ENCODE measurements at places on chromosomes 4 and X.

DNA sequence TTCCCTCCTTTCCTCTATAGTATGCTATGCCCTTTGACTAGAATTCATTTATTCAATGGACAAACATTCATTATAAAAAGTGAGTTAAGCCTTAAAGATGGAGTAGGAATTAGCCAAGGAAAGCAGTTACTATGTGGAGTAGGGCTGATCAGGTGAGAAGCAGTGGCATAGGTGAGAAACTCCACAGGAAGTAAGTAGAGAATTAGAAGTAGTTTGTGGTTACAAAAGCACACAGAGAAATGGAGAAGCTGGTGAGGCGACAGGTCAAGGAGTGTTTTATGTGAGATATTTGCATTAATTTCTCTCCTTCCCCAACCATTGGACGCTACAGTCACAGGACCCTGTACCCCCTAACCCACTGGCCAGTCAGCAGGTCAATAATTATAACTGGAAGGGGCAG lies 30.6 kb downstream of the SETD7 start:
- no peak for DNase-seq

DNA sequence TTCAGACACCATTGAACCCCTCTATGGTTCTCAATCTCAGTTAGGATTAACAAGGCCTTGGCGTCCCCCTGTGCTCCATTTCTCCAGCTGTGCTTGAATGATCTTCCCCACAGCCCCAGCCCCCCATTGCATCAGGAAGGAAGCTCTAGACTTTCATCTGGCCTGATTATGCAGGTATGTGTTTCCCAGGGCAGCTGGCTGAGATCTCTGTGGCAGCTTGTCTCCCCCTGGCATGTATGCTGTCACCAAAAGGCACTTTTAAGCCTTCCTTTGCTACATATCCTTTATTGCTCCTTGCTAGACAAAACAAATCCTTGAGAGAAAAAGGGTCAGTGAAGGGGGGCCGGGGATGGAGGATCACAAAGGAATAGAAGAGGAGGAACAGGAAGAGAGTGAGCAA lies 1056.0 kb upstream of the SLIT2 start:
- no peak for DNase-seq

DNA sequence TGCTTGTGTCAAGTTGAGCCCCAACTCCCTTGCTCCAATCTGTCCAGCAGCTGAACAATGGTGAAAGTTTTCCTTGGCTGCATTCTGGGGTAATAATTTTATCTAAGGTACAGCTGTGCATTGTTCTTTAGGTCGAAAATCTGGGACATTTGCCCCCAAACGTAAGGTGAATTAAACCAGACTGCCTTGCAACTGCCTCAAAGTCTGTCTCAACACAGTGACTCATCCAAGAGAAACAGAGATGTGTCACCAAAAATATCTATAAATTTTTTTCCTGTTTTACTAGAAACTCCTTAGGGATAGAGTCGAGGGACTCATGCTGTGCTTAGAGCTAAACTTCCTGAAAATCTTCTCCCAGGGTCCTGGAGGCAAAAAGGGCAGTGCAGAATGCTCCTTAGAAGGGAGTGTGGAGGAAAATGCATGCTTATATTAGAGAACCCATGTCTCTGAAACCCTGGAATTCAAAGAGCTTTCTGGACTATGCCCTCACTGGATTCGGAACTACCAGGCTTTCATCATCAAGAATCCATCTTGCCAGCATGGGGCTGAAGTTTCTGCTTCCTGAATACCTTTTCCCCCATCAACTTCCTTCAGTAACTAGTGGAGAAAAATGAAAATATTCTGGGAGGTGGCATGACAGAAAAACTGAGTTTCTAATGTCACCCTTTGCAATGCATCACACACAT lies 115.7 kb downstream of the PALLD start:
- no peak for DNase-seq

GRCh38 chr4:40040908-40041307 lies 15.7 kb upstream of the N4BP2 start:
- no peak for DNase-seq

DNA sequence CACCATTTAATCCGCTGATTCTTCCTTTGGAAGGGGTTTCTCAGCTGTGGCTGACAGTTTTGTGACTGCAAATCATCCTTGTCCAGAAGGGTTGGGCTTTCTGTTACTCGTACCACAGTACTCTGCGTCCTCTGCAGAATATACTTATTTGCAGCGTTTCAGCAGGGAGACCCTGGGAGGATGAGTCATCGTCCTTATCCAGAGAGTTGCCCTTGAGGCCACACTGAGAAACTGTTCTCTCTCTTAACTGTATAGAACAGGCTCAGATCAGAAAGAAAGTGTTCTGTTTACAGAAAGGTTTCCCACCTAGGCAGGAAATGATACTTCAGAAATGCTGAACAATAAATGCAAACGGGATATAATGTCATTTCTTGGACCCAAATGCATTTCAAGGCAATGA lies 47.8 kb upstream of the DDX53 start:
- no peak for DNase-seq

- no peak for DNase-seq
Observed at GRCh38 chrX:116009346-116009745, 161.2 kb upstream of the AGTR2 start.

DNA sequence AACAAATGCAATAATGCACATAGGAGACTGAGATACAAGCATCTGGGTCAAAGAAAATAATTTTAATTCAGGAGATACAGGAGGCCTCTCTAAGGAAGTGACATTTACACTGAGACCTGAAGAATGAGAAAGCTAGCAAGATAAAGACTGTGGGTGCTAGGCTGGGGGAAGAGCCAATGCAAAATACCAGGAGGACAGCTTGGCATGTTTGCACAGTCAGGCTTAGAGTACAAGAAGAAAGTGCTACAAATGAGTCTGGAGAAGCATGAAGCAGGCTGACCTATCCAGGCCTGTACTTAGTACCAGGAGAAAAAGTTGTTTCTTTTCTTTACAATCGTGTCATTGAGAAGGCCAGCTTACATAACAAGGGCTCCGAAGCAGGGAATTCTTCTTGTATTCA lies 56.9 kb downstream of the GABRB1 start:
- DNase-seq: no peak

DNA sequence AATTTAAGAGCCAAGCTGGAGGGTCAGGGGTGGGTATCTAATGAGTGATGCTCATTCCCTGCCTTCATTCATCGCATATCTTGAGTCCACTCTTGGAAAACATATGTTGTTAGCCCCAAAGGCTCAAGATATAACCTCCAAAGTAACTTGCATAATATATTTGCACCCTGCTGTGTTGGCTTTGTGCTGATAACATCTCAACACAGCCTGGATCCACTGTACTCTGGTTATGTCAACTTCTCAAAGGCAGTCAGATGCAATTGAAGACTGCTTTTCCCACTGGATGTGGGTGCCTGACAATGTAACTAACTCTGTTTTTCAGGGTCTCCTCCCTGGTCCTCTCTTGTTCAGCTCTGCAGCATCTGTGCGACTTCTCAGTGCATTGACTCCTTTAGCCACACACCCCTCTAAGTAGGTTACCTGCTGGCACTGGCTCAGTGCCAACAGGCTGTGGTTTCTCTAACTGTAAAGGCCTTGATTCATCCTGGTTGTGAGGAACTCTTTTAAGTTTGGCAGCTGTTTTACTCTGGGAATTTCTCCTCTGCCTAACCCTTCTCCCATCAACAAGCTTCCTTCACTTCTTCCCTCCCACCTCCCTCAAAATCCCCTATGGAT lies 28.1 kb downstream of the SLC16A2 start:
- no peak for DNase-seq

- DNase-seq: no peak
Observed at GRCh38 chr4:1061760-1062159, 50.3 kb downstream of the FGFRL1 start.

DNA sequence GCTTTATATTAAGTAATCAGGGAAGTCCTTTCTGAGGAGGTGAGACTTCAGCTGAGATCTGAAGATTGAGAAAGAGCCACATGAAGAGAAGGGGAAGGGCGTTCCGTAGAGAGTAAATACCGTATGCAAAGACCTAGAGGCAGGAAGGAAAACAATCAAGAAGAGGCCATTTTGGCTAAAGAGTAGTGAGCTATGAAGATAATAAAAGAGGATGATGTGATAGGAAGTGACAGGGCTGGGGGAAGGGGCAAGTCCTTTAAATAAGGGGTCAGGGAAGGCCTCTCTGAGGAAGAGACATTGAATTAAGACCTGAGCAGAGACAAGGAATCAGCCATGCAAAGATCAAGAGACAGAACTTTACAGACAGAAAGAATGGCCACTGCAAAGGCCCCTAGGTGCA lies 86.2 kb downstream of the ZIC3 start:
- DNase-seq: no peak

DNA sequence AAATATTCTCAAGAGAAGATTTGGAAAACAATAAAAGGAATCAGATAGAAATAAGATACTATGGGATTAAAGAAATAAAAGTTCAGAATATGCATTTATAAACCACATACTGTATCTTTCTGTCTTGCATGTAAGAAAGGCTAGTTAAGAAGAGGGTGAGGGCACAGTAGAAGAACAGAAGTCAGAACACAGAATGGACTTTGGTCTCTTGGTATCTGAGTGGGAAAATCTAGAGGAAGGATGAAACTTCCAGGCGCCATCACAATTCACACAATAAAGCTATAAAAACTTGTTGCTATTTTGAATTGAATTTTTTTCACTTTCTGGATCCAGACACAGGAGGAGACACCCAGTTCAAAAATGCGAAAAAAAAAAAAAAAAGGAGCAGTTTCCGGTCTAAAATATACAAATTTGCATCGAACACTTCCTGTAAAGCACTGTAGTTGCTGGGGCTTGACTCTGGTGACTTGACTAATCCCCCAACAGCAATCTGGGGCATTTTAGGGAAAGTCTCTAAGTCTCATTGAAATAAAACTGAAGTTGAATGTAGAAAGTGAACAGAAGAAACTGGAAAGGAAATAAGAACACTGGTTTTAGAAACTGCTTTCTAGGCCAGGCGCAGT lies 8.1 kb upstream of the NAAA start:
- no peak for DNase-seq

DNA sequence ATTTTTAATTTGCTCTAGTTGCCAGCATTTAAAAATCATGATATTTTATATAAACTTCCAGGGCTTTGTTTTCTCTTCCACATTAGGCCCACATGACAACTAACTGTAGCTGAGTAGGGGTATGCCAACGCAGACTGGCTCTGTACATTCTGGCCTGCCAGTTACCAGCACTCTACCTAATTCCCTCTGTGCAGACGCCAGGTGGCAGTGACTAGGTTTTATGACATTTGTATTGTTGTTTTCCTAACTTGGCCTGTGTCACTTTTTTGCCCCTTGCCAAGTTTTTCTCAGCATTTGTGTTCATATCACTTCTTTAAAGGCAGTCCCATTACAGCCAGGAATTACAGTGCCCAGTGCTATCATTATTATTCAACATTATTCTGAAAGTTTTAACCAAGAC lies 347.5 kb downstream of the NKX6-1 start:
- DNase-seq: no peak

DNA sequence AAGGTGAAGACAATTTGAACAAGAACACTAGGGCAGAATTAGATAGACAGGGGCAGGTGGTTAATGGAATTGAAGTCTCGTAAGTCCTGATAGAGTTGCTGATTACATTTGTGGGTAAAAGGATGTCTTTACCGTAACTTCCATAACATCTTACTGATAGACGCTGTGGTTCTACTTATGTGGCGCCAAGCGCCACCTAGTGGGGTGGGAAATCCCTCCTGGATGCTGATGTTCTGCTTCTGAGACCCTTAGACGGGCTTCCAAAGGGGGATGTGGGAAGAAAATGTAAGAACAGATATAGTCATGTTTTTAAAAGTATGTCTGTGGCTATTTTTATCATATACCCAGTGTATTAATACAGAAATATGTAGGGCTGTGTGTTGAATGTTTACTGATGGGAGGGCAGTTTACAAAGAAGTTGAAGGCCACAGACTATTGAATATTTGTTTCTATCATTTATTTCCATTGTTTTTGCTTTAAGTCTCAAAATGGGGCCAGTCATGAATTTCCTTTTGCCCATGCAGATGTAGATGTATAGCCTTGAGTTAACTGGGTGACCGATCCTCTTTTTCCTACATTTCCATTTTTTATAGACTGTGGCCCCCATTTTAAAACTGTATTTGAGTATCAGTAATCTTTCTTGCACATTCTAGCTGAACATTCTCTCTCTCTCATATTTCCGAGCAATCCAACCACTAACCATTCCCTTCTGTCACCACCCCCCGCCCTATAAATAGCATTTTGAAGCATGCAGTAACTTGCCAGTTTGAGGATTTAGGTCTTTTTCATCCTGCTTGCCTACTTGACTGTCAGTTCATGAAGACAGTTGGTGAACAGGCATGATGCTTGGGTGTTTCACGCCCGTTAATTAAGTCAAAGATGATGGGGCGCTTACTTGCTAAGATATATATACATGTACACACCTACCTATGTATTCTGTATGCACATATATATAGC lies 12.1 kb upstream of the TLR8 start:
- DNase-seq: no peak

GRCh38 chrX:146160443-146161203 lies 343.0 kb downstream of the SLITRK2 start:
- no peak for DNase-seq

GRCh38 chr4:108425988-108426387 lies 194.4 kb upstream of the RPL34 start:
- DNase-seq: no peak

GRCh38 chr4:184313058-184313581 lies 95.4 kb upstream of the ENPP6 start:
- no peak for DNase-seq

GRCh38 chrX:42755815-42756214 lies 22.1 kb downstream of the PPP1R2C start:
- DNase-seq: no peak

DNA sequence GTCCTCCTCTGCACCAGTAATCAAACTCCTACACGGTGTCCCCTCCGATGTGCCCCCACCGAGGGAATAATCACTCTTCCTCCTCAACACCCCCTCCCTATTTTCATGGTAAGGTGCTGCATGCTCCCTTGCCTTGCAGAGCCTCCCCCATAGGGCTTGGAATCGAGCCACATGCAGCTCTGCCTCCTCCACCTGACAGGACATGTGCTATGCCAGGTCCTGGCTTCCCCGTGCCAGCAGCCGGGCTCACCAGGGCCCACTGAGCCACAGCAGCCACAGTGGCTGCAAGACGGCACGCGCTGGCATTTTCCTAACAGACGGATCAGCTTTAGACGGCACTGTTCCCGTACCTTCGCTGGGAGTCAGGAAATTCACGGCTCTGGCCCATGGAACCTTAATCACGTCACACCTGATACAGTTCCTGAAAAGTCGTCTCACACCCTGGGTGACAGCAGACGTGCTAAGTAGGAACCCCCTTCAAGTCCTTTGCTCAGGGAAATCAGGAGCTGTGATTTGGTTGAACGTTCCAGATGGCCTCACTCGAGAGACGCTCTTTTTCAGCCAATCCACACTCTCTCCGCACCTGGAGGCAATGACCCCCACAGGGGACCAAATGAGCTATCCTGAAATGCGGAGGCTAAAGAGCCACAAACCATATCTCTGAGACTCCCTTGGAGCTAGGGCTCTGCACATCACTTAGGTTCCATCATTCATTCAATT lies 63.2 kb downstream of the JAKMIP1 start:
- DNase-seq: no peak
